Vagina (tissue), 2 donors: ENCODE measurements at places on chromosomes 16 and 17.
A peak's percentile ranks its signal among the peaks of the same experiment; 100 is the strongest.

GRCh38 chr16:30737794-30738648 is 10.2 kb upstream of the PHKG2 start:
- DNase-seq, result no peak

DNA sequence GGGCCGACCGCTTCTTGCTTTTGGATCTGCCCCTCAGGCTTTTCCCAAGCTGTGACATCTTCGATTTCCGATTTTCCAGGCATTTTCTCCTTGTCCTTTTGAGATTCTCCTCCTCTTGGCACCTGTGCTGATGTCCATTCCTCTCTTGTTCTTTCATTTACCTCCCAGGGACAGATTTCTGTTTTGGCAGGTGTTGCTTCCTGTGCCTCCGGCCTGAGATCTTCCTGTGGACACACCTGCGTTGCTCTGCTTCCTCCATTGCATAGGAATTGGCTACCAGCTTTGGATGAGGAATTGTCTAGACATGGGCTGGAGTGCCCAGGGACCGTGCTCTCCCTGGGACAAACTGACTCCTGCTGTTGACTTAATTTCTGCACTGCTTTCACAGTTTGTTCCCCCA is 15.1 kb downstream of the GPR179 start:
- DNase-seq, result no peak

GRCh38 chr16:14186007-14186794 is 115.1 kb downstream of the MRTFB start:
- no peak for DNase-seq

- DNase-seq, result no peak
Observed at GRCh38 chr16:13064821-13065220, 163.4 kb downstream of the SHISA9 start.

GRCh38 chr16:47470810-47471209 is 9.7 kb downstream of the PHKB start:
- DNase-seq, result no peak

DNA sequence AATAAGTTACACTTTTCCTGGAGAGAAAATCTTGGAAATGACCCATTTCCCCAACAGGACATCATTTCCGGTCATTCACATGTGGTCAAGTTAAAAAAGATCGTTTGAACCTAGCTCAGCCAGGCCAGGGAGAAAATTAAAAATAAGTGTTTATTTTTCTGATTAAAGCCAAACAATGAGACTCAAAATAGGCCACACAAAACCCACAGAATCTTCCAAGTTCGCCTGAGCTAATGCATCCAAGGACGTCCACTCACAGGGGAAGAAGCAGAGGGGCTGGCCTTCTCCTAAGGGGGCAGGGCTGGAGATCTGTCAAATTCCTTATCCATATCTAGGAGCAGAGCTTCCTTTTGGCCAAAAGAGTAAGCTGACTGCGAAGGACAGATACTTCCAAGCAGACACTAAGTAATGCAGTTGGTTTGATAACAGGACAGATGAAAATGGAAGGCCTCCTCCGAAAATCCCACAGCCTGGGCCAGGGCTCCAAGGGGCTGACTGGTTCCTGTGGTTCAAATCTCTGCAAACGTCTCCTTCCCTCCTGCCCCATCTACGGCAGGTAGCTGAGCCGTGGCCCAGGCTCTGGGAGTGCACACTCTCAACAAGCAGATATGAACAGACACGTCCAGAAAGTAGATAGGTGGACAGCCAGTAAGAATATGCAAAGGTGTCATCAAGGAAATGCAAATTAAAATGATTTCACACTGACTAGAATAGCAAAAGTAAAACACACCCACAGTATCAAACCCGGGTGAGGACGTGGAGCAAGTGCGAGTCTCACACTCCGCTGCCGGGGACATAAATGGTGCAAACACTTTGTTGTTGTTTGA is 98.5 kb downstream of the MRM3 start:
- no peak for DNase-seq

DNA sequence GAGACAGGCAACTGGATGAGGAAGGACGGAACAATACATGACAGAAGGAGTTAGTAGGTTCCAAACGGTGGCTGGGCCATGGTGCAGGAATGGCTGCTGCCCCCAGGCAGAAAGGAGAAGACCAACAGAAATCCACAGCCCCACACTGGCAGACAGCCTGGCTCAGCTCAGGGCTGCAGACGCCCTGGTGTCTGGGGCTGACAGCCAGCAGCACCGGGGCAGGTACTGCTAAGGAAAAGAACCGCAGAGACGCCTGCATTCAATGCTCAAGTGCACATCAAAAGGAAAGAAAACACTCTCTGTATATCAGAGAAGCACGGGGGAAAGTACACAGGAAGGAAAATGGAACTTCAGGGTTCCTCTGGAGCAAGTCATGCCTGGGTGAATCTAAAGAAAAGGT is 53.4 kb downstream of the GAS7 start:
- no peak for DNase-seq

DNA sequence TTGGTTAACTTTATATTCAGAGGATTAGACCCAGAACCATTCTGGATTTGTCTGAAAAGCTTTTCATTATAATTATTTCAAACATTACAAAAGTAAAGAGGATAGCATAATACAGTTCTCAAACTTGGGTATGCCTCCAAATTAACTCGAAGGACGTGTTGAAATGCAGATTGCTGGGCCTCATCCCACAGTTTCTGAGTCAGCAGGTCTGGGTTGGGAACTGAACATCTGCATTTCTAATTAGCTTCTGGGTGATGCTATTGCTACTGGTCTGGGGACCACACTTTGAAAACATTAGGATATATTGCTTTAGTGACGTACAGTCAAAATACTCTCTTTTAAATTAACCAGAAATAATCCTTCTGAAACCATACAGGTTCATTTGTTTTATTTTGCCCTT is 10.0 kb downstream of the TPPP3 start:
- no peak for DNase-seq

DNA sequence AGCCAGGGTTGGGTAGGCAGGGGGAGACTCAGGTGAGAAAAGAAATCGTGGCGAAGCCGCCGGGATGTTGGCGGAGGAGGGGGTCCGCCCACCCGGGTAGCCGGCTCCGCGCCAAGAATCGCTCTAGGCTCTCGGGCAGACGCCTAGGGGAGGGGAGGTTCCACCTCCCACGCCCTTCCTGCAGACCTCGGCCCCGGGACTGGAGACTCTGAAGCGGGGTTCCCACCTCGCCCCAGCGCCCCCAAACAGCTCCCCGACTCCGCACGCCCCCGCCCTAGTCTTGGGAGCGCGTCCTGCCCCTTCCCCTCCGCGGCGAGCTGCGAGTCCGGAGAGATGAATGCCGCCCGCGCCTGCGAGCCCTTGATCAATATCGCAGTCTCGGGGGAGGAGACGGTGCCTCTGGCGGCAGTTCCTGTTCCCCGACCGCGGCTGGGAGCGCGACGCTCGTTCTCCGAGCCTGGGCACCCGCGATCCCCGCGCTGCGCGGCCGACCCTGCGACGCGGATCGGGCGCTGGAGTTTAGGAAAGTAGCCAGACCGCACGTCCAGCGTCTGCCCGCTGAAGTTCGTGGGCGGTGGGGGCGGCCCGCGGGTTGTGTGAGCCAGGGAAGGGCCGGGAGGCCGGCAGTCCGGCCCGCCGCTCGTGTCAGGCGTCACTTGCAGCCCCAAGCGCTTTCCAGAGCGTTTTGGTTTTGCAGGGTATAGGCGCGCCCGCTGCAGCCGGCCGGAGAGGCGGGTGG is 790 bp downstream of the CRHR1 start:
- no peak for DNase-seq

GRCh38 chr16:6496996-6497395 is 835.6 kb upstream of the RBFOX1 start:
- no peak for DNase-seq

DNA sequence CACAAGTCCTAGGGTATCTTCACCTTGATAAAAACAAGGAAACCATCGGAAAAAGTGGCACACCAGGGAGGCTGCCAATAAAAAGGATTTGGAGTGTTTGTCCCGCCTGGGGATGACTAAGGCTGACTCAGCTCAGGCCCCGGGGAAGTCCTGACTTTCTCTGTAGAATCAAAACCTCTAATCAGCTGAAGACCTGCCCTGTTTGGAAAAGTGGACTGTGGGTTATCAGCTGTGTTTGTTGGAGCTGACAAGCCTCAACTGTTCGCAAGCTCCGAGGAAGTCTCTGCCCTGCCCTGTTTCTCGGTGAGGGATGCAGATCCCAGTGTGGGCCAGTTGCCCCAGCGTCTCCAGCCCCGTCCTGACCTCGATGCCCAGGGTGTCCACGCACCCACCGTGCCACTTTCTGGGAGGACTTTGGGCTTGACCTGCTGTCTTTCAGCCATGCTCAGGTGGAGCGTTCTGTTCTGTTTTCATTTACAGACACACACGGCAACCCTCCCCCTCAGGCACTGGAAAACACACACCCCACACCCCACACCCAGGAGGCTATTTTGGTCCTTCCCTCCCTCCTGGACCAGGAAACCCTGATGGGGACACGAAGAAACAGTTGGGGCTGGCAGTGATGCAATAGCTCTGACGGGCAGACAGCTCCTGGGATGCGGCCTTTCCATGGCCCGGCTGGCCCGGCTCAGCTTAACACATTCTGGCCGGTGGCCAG is 27.6 kb upstream of the PITPNA start:
- DNase-seq, result no peak

- no peak for DNase-seq
Observed at GRCh38 chr17:63701456-63701820, 1.5 kb upstream of the LIMD2 start.

- no peak for DNase-seq
Observed at GRCh38 chr17:45369421-45369820, 52.6 kb upstream of the MAP3K14 start.

- DNase-seq, result no peak
Observed at GRCh38 chr17:41870097-41870496, 4.9 kb upstream of the KLHL11 start.

DNA sequence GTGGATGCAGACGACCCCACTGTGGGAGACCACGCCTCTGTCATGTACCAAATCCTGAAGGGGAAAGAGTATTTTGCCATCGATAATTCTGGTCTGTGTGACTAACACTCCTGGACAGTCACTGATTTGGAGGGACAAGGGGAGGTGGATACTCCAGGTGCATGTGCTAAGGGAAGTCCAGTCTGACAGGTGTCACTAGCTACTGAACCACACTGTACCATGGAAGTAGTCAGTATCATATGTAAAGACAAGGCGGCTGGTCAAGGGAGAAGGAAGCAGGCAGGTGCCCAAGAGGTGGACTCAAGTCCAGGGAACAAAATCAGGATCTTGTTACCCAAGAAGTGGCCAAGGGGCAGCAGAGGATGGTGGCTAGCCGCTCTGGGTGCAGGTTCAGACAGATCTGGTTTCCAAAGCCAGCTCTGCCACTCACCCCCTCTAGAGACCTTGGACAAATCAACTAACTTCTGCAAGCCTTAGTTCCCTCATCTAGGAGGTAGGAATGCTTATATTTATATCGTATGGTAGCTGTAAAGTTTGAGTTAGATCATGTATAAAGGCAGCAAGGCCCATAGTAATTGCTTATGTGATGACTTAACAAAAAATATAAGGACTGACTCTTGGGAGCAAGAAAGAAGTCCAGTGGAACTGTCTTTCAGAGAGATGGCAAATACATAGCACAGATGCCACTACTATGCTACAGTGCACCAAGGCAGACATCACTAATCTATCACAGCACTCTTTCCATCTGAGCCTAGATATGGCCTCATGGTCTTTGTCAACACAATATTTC is 22.1 kb downstream of the CDH5 start:
- peak; percentile 55 for DNase-seq
